ENCODE measurements at places on chromosomes 13 and 19. TPM values are rescaled to one million over a fixed set of nuclear protein-coding genes. Genes with fewer than 3 reads are reported as not detected.

ZSCAN1 gene
- not detected for total RNA-seq

ZNF304 gene
- 6.6 TPM for total RNA-seq

- DNase-seq: no peak
Measured at GRCh38 chr19:53991224-53992113, at the start of gene CACNG6. Gene CACNG6, plus strand, starts transcription at chr19:53991637. Its CDS starts 1,241 bp downstream, at chr19:53992878.

DNA sequence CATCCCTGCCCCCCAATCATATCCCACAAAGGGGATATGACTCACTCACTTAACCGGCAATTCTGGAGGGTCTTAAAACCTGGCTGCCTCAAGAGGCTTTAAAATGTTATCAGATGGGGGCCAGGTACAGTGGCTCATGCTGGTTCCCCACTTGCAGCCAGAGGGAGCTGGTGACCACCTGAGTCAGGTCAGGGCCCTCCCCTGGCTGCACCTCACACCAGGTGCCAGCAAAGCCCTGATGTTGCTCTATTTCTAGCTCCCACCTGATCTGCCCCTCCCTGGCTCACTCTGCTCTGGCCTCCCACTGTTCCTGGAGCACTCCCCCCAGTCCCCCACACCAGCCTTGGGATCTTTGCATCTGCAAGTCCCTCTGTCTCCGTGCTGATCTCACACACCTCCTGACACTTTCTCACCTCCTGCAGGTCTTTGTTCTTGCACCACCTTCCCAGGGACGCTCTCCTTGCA, 14.2 kb downstream of the HPN start:
- no peak for DNase-seq

DNA sequence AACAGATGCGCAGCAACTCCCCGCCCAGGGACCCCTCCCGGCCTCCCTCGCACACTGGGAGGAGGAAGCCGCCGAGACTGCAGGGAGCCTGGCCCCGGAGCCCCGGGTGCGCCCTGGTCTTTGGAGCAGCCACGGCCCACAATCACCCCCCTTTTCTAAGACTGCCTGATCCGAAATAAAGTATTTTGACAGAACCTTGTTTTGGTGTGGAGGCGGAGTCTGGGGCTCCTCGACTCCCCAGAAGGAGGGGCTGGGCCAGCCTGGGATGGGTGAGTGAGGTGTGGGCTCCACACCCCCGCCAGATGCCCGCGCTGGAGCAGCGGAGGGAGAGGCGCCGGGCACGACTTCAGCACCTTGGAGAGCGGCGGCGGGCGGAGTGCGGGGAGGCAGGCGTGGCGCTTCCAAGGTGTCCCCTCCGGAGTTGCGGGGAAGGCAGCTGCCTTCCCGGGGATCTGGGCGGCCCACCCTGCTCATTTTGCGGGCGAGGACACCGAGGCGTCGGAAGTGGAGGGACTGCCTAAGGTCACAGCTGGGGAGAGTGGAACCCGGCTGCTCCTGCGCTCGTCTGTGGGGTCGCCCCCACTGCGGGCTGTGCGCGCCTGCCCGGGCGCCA, 9.4 kb downstream of the SIRT6 start:
- no peak for DNase-seq

DNA sequence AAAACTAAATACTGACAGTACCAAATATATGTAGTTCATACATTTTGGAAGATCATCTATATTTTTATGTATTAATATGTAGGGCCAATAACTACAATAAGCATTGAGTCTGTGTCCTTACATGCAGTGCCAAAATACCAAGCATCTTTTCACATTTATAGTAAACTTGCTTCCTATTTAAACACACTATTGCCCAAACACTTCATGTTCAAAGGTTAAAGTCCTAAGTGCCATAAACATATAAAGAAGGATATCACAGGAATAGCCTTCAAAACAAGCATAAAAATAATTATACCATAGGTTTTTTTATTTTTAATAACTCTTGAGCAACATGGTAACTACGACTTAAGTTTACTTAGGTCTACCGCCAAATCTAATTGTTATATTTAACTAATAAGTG, 27.1 kb downstream of the EXOSC8 start:
- no peak for DNase-seq

GRCh38 chr19:51559240-51559639, 11.8 kb upstream of the ZNF175 start:
- no peak for DNase-seq

- DNase-seq: no peak
Measured at GRCh38 chr13:99800011-99800410, 171.6 kb downstream of the ZIC5 start.

- DNase-seq: no peak
Measured at GRCh38 chr13:99740251-99740979, 231.2 kb downstream of the ZIC5 start.

DNA sequence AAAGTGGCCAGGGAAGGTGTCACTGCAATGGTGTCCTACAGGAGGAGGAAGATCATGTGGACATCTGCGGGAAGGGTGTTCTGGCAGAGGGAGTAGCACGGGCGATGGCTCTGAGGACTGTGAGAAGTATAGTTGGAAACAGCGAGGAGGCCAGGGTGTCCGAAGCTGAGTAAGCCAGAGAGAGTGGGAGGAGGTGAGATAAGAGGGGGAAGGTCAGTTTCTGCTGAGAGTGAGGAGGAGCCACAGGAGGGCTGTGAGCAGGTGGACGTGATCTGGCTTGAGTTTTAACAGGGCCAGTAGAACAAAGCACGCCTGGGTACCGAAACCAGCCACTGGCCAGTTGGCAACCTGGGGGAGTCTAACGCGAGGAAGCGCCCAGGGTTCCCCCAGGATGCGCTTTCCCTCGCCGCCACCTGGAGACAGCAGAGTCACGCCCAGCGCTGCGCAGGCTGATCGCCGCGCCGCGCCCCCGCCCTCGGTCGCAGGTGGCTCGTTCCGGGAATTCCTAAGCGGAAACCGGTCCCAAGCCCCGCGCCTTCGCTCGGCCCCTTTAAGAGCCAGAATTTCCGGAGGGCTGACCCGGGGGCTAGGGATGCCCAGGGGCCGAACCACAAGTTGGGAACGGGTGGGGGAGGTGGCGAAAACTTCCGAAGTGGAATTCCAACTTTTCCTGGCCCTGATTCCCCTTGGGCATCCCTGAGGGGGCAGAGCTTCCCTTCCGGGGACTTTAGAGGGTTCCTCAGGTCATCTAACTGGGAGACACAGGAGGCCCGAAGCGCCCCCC, 1.1 kb upstream of the LSR start:
- peak; percentile 59 for DNase-seq

DNA sequence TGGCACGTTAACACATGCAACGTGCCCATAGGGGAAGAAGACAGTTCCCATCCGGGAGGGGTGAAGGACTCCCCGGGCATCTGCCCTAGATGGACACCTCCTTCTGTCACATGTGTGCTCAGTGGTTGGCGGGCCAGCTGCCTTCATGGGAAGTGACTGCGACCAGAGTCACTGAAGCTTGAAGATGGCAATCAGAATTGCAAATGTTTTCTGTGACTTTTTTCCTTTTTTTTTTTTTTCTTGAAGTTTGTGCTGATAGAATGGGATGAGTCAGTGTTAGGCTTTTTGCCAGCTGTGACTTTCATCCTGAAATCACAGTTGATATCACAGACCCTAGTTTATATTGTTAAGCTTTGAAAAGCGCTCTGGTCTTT, 109.2 kb upstream of the MCF2L start:
- DNase-seq: no peak

GRCh38 chr13:25945596-25945995, 106.2 kb downstream of the SHISA2 start:
- no peak for DNase-seq

DNA sequence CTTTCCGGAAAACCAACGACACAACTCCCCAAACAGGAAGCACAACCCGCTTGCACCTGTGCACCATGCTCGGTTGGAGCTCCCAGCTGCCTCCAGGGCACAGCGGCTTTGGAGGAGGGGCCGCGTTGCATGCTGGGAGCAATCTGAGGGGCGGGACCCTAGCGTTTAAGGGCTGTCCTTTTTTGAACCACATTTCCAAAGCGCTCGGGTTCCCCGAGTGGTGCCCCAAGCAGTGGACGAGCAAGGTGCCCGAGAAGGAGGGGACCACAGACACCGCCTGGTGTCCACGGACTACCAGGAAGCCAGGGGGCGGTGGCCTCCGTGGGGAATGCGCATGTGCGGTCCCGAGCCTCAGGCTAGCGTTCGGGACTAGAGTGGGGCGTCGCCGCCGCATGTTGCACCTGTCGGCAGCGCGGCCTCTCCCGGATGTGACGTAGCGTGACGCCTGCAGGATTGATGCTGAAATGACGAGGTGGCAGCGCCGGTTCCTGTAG, 11.9 kb upstream of the ZNF57 start:
- DNase-seq: no peak

DNA sequence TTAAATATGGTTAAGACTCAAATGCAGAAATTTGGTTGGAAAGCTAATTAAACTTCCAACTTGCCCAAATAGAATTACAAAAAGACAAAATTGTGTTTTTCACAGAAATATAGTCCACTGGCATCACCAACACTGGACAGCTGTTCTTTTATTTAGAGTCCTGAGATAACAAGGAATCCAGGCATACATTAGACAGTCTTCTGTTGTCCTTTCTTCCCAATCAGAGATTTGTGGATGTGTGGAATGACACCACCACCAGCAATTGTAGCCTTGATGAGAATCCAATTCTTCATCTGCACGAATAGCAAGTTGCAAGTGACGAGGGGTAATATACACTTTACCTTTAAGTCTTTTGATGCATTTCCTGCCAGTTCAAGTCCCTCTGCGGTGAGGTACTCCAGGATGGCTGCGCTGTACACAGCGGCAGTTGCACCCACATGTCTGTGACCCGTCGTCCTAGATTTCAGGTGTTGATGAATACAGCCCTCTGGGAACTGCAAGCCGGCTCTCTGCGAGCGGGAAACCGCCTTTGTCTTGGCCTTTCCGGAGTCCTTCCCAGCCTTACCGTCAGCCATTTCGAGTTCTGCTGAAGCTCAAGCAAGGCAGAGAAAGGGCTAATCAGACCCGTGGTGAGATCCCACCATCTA, 14.7 kb downstream of the UBAC2 start:
- peak; percentile 34 for DNase-seq

Measured in right atrium auricular region (tissue), 2 donors.